ENCODE measurements at places on chromosomes 7 and 10.
A peak's percentile ranks its signal among the peaks of the same experiment; 100 is the strongest.

DNA sequence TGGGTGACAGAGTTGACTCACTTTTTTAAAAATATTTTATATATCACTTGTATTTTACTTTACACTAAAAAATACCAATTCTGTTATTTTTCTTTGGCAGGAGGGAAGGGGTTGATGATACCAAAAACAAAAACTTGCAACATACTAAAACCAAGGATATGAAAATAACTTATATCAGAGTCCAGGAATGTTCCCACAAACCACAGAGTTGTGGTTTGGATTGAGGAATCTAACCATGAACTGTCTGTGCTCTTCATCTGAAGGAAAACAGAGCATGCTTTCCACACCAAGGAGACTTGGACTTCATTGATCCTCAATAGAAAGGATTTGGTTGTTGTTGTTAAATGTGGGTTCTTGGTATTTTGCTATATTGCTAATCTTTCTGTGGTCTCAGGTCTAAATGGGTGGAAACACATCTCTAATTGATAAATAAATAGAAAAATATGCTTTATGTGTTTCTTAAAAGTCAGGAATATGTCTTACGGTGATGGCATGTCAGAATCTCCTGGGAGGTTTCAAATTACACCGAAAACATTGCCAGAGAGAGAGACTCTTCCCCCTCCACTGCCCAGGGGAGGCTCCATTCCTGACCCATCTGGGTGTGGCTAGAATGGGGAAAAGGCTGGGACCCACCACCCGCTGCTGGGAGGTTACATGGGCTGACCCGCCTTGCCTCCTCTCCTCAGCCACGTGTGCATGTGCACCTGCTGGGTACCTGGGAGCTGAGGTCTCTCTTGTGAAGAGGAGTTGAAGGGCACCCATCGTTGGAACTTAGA, 46.9 kb upstream of the STK17A start:
- no peaks in the 10 kb centered on the region for H3K4me1 ChIP-seq
- H3K27ac ChIP-seq, result no peak overlapping the region
- no peaks in the 10 kb centered on the region for H3K36me3 ChIP-seq
- H3K4me3 ChIP-seq, result no peak overlapping the region

GRCh38 chr7:74069790-74070618, 13.6 kb upstream of the LIMK1 start:
- H3K27ac ChIP-seq, result no peak overlapping the region
- H3K27me3 ChIP-seq, result no peaks in the 10 kb centered on the region
- H3K4me1 ChIP-seq, result no peaks in the 10 kb centered on the region
- no peak for DNase-seq

DNA sequence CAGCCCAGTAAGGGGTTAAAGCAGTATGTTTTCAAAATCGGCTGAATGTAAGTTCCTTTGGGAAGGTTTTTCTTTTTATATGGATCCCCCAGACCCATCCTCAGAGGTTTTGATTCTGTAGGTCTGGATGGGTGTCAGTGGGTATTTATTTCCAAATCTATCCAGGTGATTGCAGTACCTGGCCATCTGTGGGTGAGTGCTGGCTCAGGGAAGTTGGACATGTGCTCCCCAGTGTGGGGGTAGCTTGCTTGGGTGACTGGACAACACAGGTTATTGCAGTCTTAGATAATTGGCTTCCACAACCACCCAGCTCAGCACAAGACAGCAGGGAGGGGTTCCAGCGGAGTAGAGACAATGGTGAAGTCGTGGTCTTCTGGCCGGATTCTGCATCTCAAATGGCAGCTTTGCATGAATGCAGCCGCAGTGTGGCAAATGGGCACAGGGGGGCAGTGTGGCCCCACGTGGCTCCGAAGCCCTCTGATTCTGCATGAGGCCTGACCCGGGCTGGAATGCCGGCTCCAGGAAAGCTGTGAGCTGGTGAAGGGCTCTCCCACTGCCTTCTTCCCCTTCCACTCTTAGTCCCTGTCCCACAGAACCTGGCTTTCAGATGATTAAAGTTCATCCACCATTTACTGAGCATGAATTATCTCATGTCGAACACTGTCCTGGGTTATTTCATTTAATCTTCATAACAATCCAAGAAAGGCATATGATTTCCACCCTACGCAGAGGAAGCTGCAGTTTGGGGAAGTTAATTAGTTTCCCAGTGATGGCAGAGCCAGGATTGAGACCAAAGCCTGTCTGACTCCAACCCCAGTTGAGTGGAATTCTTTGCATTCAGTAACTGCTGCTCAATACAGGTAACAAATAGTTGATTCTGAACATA, 64.5 kb upstream of the SYPL1 start:
- no peaks in the 10 kb centered on the region for H3K36me3 ChIP-seq
- no peak overlapping the region for H3K4me3 ChIP-seq
- H3K27me3 ChIP-seq, result peaks cover 18% of the 10 kb centered on the region

DNA sequence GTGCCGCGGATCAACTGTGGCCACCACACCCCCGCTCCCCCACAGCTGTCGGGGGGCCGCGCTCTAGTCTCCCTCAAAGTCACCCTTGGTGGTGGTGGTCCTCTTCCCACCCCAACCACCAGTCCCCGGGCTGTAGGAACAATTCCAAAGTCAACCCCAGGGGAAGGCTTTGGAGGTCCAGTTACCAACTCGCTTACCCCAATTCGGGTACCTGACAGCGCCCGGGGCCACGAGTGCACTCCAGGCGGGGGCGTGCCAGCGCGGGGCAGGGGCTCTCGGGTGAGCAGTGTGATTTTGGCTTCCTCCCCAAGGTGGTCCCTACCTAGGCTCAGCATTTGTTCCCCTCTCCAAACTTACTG, 584 bp upstream of the ZMIZ1 start:
- peaks cover 45% of the 10 kb centered on the region for H3K4me1 ChIP-seq
- peak overlapping the region; percentile 89 for H3K27ac ChIP-seq
- H3K4me3 ChIP-seq, result peak overlapping the region; percentile 89
- no peaks in the 10 kb centered on the region for H3K27me3 ChIP-seq
- H3K36me3 ChIP-seq, result peaks cover 5% of the 10 kb centered on the region
